ENCODE measurements at places on chromosomes 5 and 9. TPM values are rescaled to one million over a fixed set of nuclear protein-coding genes. Genes with fewer than 3 reads are reported as not detected.

GRCh38 chr9:102506406-102506805 lies 488.7 kb upstream of the CYLC2 start:
- DNase-seq = no peak

GRCh38 chr9:17723656-17724055 lies 144.8 kb downstream of the SH3GL2 start:
- no peak for DNase-seq

DNA sequence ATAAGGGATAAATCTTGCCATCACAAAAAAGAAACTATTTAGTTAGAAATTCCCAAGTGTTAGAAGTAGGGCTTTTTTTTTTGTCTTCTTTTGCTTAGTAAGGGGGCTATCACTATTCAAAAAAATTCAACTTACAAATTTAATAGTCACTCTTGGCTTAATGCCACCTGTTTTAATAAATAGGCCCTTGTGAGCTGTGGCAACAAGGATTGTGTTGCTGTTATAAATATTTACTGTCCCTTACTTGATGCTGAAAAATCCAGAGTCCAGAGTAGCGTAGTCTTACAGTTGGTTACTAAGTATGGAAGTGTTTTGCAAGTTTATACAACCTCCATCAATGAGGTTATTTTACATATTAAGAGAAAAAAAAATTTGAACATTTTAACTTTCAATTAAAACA lies 21.4 kb upstream of the CEP78 start:
- DNase-seq = no peak

GRCh38 chr5:60223342-60223741 lies 329.8 kb upstream of the PDE4D start:
- no peak for DNase-seq

DNA sequence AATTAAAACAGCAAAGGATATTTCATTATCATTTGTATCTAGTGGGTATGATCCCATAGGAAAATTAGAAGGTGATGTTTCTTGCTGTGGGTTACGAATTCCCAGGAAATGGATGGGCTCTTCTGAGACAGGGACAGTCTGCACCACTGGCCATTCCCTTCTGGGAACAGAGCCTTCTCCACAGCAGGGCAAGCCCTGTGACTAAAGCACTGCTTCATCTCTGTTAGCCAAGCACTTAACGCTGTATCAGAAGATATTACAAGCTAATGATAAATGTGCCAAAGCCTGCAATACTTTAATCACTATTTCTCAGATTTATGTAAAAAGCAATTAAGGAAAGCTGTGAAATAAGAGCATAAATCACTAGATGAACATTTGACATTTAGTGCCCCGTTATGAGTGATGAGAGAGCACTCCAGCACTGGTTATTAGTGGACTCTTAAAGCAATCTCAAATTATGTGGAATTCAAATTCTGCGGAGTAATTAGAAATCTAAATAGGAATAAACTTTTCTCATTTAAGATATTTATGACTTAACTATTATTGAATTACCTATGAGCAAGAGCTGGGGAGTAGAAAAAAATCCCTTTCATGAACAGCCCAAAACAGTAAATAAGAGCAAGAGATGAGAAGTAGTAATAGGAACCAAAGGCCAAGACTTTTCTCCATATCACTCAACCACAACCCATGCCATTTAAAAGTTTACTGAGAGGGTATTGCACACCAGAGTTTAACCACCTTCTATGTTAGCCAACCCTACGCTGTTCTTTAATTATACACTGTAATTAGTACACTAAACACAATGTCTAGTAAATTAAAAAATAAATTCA lies 49.2 kb downstream of the FAM240B start:
- DNase-seq = no peak

GRCh38 chr9:108568093-108568492 lies 287.7 kb downstream of the ACTL7B start:
- no peak for DNase-seq

GRCh38 chr9:128317629-128318028 lies 4.6 kb downstream of the TRUB2 start:
- no peak for DNase-seq

GRCh38 chr5:119355685-119356611 lies at the start of gene TNFAIP8:
Gene TNFAIP8, plus strand, starts transcription at chr5:119356019. Its CDS starts 72 bp downstream, at chr5:119356091.
- peak; percentile 64 for DNase-seq

GRCh38 chr5:15142458-15142857 lies 270.9 kb upstream of the ANKH start:
- no peak for DNase-seq

DNA sequence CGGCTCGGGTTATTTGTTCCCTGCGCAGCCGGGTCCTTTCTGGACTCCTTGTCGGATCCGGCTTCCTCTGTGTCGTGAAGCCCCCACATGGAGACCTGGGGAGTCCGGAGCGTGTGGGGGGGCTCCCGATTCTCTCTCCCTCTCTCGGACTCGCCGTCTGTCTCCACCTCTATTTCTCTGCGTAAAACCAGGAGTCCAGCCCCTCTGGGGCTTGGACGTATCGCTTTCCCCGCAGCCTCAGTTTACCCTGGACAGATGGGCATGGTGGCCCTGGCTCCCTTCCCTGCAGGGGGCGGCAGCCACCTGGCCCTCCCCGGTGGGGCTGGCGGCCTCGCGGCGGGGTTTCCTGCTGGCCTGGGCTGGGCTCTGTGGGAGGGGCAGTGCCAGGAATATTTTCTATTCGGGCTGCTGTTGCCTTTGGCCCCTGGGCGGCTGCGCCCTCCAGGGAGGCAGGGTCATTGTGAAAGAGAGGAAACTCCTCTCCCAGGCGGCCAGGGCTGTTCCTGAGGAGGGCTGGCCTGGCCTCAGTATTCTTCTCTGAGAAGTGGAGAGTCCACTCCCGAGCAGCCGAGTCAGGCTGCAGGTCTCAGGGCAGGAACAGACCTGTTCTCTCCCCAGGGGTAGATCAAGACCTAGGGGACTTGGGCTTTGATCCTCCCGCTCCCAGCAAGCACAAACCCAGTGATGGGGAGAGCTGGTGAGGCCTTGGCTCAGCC lies 665 bp downstream of the ASS1 start:
- peak; percentile 78 for DNase-seq

DNA sequence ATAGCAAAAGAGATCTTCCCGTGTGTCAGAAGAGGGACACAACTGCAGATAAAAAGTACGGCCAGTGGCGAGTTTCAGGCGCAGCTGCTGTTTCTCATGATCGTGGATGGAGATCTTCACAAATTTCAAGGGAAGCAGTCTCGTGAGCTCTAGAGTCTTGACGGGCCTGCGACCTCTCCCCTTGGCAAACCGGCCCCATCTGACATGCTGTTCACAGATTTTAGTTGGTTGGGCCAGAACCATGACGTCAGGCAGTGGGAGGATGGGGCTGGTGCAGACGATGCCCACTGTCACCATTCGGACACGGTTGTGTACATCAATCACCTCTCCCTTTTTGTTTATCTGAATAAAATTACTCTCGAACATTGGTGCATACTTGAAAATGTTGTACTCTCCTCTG lies 396 bp downstream of the GARIN3 start:
- DNase-seq = no peak

GRCh38 chr9:9719373-9720112 lies 893.3 kb downstream of the PTPRD start:
- no peak for DNase-seq

GRCh38 chr5:10286162-10286861 lies 21.4 kb downstream of the CMBL start:
- DNase-seq = no peak

DNA sequence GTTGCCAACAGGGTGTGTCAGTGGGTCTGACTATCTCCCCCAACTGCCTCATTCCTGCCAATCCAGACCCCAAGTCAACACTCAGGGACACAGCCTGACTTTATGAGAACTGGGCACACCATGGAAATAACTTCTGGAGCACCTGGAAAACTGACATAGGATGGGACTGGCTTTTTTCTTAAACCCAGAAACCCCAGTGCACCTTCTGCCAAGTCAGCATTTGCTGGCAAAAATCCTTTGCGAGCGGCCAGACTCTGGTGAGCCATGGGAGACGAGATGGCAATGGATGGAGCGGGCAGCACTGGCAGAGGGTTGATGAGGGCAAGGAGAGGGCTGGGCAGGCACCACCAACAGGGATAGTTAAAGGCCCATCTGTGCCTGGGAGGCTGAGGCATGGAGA lies 114.4 kb upstream of the OSMR start:
- no peak for DNase-seq

GRCh38 chr9:2675834-2676233 lies 41.5 kb upstream of the KCNV2 start:
- no peak for DNase-seq

GRCh38 chr9:36288070-36288469 lies 29.8 kb upstream of the GNE start:
- DNase-seq = no peak

DNA sequence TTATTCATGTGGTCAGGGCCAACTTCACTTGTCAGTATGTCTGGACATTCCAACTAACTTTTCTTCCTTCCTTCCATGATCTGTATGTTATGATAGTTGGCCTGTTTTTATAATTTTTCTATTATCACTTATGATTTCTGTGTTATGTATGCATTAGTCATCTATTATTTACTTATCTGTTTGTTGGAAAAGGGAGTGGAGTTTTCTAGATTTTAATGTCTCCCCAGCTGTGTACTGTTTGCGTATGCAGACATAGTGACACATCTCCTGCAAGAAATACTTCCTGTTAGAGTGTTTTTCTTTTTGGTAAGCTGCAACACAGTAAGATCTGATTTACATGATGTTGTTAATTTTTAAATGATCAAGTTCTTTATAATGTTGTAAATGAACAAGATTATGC lies 8.7 kb upstream of the INSYN2B start:
- no peak for DNase-seq

DNA sequence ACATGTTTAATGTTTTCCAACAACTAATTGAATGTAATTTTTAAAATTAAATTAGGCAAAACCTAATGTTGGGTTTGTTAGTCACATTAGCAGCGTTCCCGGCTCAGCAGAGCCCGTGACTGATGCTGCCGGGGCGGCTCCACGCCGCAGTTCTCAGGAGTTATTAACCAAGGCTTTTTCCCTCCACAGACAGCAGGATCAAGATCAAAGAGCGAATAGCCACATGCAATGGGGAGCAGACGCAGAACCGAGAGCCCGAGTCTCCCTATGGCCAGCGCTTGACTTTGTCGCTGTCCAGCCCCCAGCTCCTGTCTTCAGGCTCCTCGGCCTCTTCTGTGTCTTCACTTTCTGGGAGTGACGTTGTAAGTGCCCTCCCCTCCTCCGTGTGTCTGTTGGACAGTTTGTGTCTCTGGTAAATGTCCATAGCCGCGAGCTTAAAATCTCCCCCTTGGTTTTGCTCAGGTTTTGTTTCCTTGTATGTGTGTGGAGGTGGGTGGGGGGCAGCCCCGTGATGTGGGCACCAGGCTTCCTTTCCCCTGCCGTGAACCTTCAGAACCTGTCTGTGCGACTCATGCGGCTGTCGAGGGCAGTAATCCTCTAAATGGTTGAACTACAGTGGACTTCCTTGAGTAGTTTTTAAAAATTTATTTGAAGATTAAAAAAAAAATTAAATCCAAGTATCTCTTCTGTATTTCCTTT lies 37.1 kb downstream of the TENT4A start:
- no peak for DNase-seq

DNA sequence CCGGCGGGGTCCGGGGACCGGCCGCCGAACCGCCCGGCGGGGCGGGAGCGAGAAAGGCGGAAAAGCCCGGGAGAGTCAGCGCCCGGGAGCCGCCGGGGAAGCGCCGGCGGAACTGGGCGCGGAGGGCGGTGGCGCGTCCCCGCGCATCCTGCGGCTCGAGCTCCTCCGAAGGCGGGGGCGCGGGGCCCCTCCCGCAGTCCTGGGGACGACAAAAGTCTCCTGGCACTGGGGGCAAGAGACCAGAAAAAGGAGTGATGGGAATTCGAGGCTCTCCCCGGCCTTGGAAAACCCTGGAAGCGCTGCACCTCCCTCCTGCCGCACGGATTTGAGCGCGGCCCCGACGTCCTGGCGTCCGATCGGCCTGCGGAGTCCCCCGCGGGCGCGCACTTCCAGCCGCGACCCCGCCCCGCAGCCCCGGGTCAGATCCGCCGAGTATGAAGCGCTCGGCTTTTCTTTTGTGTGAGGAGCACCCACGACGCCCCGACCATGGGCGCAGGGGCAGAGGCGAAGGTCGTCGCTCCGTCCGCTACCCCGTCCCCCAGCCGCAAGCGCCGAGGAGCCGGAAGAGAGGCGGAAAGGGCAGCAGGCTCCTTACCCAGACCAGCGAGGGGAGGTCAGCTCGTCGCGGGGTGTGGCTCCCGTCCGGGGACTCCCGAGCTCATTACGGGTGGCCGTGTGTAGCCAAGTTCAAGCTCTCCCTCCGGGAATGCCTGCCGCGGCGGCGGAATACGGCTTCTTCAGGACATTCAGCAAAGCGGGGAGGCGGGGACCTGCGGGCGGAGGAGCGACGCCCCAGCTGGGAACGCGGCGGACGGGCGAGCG lies at the start of gene EPB41L4A:
Gene EPB41L4A, minus strand, starts transcription at position 114 of the 822 bp plus-strand sequence. CDS start 238 bp downstream, outside the sequence.
- DNase-seq = peak; percentile 65

DNA sequence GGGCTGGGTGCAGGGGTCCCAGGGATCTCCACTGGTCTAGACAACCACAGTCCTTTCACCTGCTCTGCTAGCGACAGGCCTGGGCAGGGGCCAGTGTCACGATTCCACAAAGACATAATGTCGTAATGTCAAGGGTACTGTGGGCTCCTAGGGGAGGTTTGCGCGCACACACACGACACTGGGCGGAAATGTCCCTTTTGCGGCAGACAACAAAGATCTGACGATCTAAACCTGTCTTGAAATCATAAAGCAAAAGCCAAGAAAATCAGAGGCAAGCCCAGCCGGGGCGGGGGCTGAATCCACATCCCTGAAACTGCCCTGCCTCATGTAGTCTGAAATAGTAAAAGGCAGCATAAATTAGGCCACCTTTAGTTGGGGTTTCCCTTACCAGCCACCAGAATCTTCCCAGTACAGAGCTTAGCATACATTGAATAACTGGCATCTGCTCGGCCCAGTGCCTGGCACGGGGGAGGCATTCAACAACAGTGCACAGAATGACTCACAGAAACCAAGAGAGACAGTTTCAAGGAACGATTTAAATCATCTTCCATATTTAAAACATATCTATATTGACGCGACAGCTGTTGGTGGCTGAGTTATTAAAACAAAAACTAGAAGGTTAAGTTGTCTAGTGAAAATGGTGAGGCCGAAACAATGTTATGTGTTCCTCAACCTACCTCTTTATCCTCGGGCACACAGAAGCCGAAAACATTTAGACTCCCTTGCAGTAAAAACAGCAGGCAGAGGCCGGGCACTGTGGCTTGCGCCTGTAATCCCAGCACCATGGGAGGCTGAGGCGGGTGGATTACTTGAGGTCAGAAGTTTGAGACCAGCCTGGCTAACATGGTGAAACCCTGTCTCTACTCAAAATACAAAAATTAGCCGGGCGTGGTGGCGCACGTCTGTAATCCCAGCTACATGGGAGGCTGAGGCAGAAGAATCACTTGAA lies 151.0 kb downstream of the MYO10 start:
- no peak for DNase-seq

- no peak for DNase-seq
Observed at GRCh38 chr5:173494446-173494845, 122.0 kb downstream of the BOD1 start.

The SPATA31C1 gene
- not detected for total RNA-seq

The ZNF354B gene
- 7.5 TPM for total RNA-seq

The CERT1 gene
- 44.5 TPM for total RNA-seq

The OR1Q1 gene
- not detected for total RNA-seq

The UTP15 gene
- total RNA-seq = 13.9 TPM

The CDX1 gene
- total RNA-seq = 299 TPM

The NRG2 gene
- 0.10 TPM for total RNA-seq

The PCDHB7 gene
- 0.15 TPM for total RNA-seq

The TAS2R1 gene
- total RNA-seq = not detected

The SLC46A2 gene
- not detected for total RNA-seq

The ZFP2 gene
- 0.89 TPM for total RNA-seq

The RAPGEF6 gene
- total RNA-seq = 14.9 TPM

The MRPL41 gene
- total RNA-seq = 94.4 TPM

The FLT4 gene
- total RNA-seq = 3.1 TPM

The DELE1 gene
- 69.2 TPM for total RNA-seq

The BTNL9 gene
- total RNA-seq = 2.8 TPM

The ZDHHC11B gene
- 2.4 TPM for total RNA-seq

The CBY3 gene
- total RNA-seq = not detected
